ENCODE measurements at places on chromosomes 4 and X.

GRCh38 chr4:76306882-76307659, 538 bp downstream of the STBD1 start:
- peak; percentile 7 for DNase-seq

GRCh38 chr4:161457311-161457710, 706.5 kb downstream of the FSTL5 start:
- DNase-seq = no peak

- no peak for DNase-seq
Observed at GRCh38 chrX:68584221-68584620, 63.2 kb upstream of the STARD8 start.

- no peak for DNase-seq
Observed at GRCh38 chrX:150409486-150409885, 46.4 kb downstream of the MAMLD1 start.

DNA sequence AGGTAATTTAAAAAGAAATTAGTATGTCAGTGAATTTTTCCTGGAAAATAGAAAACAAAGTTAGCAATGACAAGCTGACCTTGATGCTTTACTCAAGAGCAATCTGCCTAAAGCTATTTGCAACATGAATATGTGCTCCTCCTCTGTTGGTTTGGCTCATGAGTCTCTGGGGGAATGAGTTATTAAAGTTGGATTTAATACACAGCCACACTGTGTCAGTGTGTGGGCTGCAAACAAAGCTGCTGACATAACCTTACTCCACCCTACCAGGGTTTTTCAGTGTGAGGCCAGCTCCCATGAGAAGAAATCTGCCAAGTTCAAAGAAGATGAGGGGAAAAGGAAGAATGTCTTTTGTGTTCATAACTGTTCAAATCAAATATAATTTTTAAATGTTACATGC, 280.5 kb downstream of the TLL1 start:
- no peak for DNase-seq

DNA sequence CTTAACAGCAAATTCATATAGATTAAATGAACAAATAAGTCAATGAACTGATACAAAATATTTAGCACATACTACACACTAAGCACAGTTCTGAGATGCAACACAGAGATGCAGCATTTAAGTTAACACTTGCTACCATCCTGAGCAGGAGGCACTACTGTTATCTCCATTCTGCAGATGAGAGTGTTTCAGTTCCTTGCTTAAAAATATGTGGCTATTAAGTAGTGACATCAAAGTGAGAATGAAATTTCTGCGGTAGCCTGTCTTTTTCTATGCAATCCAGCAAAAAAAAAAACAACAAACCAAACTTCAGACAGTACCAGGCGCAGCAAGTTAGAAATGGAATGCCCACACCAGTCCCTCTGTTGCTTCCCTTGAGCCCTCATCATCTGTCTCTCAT, 90.8 kb downstream of the SHISA3 start:
- no peak for DNase-seq

DNA sequence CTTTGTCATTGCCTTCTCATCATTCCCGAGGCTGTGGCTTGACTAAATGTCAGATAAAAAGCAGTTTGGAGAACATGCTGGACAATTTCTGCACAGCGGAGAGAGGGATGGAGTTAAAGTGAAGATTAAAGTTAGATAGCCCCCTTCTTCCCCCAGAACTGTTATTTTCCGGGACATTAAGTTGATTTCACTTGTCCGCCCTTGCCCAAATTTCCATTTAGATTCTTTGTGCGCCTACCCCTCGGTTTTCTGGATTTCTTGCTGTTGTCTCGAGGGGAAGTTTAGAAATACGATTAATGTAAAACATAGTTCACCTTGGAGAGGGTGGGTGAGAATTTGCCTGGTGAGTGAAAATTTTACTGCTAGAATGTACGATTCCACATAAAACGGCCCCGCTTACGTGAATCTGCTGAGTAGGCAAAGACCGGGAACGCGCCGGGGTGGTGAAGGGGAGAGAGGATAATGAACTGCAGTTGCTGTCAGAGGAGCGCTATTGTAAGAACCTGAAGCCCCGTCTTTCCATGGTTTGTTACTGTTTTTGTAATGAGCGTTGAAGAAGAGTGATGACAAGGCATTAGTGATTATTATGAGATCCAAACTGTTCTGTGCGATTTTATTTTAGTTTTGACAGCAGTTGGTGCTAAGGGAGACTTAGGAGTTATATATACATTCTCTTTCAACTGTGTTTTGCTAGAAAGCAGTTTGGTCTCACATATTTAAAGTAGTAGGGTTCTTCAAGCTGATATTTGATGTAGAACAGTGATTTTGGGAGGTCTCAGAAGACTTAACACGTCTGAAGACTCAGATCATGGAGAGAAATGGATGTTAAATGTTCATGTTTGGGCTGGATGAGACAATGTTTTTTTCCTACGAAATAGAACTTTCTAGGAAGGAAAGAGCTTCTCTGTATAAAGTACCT, 73.0 kb downstream of the AFF1 start:
- peak; percentile 68 for DNase-seq

All from NCI-H748 treated with DMSO at 0.1 percent for 48 hours (cell line).